ENCODE measurements at places on chromosomes 16 and 17. TPM values are rescaled to one million over a fixed set of nuclear protein-coding genes. Genes with fewer than 3 reads are reported as not detected.

Gene DPEP2
- not detected for total RNA-seq

Gene ZSCAN10
- 0.74 TPM for total RNA-seq

Gene PRR14
- total RNA-seq = 79.6 TPM

Gene DBNDD1
- total RNA-seq = 77.8 TPM

Gene COA3
- total RNA-seq = 56.7 TPM
